ENCODE measurements at places on chromosomes 16 and 17.
A peak's percentile ranks its signal among the peaks of the same experiment; 100 is the strongest.

DNA sequence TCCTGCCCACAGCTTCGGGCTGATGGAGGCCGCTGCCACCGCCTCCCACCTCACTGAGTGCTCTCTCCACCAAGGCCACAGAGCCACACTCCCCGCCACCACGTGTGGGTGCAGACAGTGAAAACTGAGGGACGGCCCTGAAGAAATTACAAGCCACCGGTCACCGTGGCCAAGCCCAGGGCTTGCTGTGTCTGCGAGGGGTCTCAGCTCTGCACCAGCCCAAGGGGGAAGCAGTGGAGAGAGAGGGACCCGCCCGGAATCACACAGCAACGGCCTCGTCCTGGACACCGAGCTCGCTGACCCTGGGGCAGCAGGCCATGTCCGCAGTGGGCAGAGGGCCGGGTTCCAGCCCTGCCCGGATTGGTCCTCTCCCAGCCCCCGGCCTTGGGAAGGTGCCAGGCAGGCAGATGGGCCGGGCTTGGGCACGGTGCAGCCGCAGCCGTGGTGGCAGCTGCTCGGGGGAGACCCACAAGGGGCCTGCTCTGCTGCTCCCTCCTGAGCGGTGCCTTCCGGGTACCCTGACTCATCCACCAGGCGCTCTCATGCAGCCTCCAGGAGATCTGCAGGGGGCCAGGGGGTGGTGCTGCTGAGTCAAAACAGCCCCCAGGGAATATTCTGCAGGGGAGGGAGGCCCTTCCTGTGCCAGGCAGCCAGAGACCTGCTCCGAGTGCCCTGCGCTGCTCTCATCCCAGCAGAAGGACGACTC, 52.0 kb downstream of the CBFA2T3 start:
- no peak for DNase-seq

- no peak for DNase-seq
These were observed 50.8 kb upstream of the JPH3 start for GRCh38 chr16:87551487-87551886.

- no peak for DNase-seq
These were observed 13.3 kb downstream of the JUP start for GRCh38 chr17:41773190-41773588.

GRCh38 chr16:1530883-1531637, 2.4 kb upstream of the TMEM204 start:
- DNase-seq = no peak

DNA sequence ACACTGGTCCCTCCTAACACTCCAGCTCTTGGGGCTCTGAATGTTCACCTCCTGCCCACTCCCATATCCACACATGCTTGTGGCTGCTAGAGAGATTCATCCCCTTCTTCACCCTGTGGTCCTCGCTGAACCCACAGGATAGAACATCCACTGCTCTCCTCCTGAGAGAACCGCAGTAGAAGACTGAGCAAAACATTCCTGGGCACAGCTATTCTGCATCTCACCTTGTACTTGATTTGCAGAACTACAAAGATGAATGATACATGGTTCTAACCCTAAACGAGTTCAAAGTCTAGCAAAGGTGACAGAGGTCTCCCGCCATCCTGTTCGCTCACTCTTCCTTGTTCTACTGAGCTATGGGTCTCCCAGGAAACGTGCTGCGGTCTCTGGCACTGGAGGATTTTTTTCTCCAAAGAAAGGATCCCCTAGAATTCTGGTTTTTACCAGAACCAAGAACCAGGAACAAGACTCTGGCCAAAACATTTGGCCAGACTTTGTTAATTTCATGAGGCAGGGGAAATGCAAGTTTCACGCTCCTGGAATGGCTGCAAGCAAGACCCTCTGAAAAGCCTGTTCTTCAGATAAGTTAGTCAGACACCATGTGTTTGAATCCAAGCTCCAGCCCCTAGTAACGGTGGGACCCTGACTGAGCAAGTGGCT, 39.5 kb downstream of the TMEM114 start:
- DNase-seq = no peak

DNA sequence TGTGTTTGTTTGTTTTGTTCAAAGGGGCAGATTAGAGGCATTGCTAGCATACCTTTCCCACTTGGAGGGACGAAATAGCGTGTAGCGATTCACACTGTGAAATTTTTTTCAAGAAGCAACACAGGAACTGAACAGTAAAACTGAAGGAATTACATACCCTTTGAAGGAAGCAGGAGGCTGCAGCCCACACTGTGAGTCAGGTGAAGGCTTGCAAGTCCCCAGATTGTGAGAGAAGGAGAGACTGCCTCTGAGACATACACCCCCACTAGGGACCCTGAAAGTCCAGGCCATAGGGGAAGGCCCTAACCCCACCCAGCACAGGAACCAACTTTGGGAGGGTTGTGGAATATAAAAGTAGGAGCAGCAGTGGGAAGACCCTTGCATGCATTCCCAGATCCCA, 69.6 kb upstream of the HS3ST3A1 start:
- no peak for DNase-seq

GRCh38 chr16:79776243-79776847, 175.8 kb upstream of the MAF start:
- no peak for DNase-seq

DNA sequence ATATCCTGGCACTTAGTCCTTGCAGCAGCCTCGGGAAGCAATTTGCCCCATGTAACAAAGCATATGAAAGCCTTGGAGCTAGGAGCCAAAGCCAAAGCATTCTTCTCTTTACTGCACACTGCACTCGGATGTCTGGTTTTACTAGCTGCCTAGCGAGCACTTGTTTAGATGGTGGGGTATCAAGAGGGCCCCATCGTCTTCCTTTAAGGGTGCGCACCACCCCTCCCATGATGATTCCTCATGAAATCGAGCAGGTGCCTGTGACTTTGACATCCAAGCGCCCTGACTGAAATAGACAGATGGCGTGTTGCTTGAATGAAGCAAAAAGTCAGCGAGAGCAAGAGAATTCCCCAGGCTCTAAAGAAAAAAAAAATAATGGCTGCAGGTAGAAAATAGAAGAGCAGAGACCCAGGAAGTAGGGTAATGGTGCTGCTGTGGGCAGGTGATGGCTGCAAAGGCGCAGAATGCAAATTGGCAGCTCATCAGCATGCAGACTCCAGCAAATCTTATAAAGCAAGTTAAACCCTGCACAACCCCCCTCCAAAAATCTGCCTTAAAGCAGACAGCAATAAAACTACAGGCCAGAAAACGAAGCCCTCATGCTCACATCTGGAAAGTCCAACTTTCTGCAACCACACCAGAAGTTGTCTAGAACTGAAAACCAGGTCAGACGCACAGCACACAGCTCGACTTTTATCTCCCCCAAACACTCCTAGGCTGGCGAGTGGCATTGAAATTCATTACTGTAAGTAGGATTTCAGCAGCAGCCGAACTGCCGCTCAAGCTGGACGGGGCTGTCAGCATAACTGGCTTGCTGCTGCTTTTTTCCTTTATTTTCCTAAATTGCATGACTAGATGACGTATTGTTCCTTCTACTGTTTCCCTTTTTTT, 384.3 kb downstream of the RBFOX1 start:
- DNase-seq = no peak

- DNase-seq = no peak
These were observed 200.1 kb downstream of the KCNJ2 start for GRCh38 chr17:70369391-70369790.

GRCh38 chr16:63312346-63312745, 1276.1 kb upstream of the CDH8 start:
- no peak for DNase-seq

DNA sequence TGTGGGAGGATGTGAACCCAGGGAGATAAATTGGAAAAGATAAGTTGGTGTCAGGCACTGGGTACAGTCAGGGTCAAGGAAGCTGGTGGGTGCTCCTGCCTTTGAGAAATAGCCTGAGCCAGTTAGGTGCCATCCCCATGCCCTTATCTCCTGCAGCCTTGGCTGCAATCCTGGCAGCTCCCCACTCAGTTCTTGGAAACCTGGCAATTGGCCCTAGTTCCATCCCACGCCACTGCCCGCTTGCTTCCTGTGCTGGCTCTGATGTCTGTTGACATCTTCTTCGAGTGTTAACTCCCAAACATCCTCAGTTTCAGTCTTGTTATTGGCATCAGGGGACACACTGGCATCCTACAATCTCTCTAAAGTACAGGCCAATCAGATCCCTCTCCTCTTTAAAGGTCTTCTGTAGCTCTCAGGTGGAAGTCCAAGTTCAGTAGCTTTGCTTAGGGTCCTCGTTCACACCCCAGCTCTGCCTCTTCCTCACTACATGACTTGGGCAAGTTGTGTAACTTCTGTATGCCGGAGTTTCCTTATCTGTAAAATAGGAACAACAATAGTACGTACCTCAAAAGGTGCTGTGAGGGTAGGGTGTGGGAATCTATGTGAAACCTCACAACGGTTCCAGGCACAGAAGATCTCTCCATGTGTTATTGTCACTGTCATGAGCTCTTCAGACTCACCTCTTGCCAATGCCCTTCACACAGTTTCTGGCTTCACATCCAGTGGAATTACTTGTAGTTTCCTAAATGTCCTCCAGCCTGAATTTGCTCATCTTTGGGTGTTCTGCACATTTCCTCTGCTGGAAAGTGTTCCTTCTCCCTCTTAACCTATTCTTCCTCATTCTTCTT, 13.5 kb upstream of the PRKAR1A start:
- DNase-seq = no peak

DNA sequence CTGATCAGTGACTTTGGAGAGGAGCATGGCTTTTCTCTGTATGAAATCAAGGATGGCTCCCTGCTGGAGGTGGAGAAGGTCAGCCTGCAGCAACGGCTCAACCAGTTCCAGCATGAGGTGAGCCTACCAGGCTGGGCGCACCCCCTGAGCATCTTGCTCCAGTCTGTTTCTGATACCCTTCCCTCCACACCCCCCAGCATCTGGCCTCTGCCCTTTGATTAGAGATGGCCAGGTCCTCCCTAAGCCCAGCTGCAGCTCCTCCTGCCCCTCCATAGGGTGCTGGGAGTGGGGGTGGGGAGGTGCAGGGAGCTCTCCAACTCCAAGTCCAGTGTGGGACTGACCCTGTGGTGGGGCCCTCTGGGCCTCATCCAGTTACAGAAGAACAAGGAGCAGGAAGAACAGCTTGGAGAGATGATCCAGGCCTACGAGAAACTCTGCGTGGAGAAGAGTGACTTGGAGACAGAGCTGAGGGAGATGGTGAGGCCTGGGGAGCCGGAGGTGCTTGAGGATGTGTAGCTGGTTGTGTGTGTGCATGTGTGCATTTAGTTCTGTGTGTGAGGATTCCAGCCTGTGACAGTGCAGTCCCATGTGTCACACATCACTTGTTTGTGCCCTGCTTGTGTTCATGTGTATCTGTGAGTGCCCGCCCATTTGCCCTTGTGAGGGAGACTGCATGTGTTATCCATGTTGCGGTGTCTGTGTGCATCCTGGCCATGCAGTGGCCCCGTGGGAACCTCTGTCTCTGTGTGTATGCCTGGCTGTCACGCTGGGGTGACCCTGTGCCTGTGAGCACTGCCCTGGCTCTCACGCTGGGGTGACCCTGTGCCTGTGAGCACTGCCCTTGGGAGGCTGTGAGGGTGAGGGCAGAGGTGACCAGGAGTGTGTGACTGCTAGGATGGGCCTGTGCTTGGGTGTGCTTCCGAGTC, 3.0 kb downstream of the TBKBP1 start:
- no peak for DNase-seq

DNA sequence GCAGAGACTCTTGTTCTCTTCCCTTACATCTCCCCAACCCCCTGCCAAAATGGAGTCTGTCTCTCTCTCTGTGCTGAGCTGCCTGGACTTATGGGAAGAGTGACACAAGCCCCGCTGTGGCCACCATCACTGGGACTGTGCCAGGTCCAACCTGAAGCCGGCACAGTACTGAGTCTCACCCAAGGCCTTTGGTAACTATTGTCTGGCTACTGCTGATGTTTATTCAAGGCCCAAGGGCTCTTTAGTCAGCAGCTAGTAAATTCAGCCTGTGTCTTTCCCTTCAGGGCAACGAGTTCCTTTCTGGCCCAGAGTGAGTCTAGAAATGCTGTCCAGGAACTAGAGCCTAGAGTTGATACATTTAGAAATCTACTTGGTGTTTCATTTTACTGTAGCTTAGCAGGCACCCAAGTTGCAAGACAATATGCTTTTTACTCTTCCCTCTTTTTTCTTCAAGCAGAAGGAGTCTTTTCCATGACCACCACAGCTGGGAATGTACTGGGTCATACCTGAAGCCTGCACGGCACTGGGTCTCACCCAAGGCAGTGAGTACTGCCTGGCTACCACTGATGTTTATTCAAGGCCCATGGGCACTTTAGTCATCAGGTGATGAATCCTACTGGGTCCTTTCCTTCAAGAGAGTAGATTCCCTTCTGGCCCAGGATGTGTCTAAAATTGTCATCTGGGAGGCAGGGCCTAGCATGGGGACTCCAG, 17.7 kb downstream of the EFCAB5 start:
- DNase-seq = peak; percentile 8

- DNase-seq = no peak
These were observed 7.1 kb downstream of the HSDL1 start for GRCh38 chr16:84137769-84138357.

DNA sequence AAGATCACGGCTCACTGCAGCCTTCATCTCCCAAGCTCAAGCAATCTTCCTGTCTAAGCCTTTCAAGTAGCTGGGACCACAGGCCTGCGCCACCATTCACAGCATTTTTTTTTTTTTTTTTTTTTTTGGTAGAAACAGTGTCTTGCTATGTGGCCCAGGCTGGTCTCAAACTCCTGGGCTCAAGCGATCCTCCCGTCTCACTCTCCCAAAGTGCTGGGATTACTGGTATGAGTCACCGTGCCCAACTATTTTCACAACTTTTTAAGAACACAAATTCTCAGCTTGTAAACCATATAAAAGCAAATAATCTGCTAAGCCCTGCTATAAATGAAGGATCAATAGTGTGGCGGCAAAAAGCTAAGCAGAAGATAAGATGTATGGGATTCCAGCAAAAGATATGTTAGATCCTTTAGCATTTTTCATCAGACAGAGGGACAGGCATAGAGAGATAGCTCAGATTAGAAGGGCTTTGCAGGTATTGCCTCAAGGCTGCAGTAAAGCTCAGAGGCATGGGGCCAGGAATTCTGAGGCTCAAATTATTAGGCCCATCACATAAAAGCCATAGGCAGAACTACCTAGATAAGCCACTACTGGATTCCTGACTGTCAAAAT, 55.1 kb downstream of the EMP2 start:
- no peak for DNase-seq

- peak; percentile 29 for DNase-seq
These were observed 49.7 kb downstream of the TUBD1 start for GRCh38 chr17:59842901-59843652.

DNA sequence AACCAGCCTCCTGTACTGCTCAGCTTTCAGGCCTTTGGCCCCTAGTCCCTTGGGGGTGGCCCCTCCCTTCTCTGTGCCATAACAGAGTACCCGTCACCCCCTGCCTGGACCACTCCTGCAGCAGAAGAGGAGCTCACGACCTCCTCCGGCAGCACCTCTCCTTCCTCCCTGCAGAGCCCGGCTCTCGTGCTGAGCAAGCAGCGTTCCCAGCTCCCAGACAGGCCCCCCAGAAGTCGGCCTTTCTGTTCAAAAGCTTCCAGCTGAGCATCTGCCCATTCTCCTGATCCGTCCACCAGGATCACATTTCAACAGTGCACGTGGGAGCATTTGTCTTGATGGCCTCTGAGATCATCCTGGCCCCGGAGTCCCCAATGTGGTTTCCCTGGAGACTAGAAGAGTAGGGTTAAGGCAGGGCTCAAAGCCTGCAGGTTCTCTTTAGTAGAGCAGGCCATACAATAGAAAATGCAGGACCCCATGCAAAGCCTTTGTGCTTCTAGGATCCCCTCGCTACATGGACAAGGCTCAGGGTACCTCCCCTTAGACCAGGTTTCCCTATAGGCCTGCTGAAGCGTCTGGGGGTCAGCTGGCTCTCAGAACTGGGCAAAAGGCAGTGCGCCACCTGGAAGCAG, 35.6 kb downstream of the NLRC3 start:
- DNase-seq = no peak
